ENCODE measurements at places on chromosomes 6 and 20.

DNA sequence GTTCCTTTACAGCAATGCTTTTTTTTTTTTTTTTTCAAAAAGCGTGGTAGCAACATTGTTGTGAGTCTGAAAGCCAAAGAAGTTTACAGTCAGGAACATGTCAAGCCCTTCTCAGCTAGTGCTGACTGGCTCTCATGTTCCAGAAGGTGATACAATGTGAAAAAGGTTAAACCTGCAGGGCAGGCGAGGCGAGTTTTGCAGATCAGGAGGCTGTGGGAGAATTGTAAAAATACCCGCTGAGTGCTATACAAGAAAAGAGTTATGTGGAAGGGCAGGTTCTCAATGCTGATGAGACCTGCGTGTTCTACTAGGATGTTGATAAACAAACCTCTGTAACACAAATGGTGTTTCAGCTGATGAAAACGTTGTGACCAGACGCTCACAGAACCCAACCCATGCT lies 30.9 kb upstream of the RPP40 start:
- no peak for DNase-seq

GRCh38 chr6:158654960-158655489 lies 5.2 kb downstream of the SYTL3 start:
- DNase-seq = peak; percentile 51

DNA sequence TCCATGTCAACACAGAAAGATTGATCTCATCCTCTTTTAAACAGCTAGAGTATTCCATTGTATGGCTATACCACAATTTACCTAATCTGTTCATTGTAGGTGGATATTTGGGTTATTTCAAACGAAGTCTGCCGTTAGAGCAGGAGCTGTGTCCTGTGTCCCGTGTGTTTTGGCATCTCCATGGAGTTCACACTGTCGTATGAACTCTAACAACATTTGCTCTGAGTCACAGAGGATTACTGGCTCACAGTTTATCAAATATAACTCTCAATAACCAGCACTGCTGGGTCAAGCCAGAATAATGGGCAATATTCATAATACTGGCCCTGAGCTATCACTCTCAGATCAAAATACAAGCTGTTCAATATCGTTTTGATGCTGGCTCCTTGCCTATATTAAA lies 16.4 kb downstream of the TRAM2 start:
- DNase-seq = no peak

GRCh38 chr6:1911474-1911873 lies 301.8 kb downstream of the FOXC1 start:
- DNase-seq = no peak

DNA sequence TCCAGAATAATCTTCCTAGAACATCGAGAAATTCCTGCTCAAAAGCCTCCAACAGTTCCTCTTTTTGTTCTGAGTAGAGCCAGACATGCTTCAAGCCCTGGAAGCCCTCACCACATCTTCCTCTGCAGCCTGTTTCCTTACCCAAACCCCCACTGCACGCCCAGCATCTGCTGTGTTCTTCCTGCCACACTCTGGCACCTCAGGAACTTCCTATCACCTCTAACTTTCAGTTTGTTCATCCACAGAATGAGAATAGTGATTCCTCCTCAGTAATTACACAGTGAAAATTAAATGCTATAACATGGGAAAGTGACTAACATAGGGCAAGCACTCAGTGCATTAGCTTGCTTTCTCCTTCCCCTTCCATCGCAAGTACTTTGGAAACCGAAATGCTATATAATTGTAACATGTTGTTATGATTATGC lies 26.3 kb downstream of the C6orf89 start:
- no peak for DNase-seq

DNA sequence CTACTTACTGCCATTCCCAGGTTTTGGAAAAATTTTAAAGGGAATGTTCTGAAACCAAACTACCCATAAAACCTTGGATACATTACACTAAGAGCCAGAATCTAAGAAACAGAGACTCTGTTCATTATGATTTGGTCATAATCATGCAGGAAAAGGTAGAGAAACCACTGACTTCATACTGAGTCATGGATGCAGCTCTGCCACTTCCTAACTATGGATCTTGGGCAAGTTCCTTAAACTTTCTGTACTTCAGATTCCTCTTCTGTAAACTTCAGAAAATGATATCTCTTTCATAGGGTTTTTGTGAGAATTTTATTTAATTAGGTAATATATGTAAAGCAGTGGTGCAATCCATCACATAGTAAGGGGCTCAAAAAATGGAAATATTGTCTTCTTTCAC lies 20.0 kb downstream of the PLA2G7 start:
- DNase-seq = no peak

- DNase-seq = no peak
These were observed 59.3 kb downstream of the MAN1A1 start for GRCh38 chr6:119290306-119290705.

Measured in activated CD8-positive, alpha-beta memory T cell treated with anti-CD3 and anti-CD28 coated beads for 24 hours (primary cell).